NCI-H69 (cell line): ENCODE measurements at places on chromosomes 16 and 17.

GRCh38 chr17:3034578-3034920 is 28.9 kb downstream of the OR1D5 start:
- no peak for DNase-seq

- no peak for DNase-seq
These were observed 80.5 kb downstream of the CYB561 start for GRCh38 chr17:63365366-63366240.

DNA sequence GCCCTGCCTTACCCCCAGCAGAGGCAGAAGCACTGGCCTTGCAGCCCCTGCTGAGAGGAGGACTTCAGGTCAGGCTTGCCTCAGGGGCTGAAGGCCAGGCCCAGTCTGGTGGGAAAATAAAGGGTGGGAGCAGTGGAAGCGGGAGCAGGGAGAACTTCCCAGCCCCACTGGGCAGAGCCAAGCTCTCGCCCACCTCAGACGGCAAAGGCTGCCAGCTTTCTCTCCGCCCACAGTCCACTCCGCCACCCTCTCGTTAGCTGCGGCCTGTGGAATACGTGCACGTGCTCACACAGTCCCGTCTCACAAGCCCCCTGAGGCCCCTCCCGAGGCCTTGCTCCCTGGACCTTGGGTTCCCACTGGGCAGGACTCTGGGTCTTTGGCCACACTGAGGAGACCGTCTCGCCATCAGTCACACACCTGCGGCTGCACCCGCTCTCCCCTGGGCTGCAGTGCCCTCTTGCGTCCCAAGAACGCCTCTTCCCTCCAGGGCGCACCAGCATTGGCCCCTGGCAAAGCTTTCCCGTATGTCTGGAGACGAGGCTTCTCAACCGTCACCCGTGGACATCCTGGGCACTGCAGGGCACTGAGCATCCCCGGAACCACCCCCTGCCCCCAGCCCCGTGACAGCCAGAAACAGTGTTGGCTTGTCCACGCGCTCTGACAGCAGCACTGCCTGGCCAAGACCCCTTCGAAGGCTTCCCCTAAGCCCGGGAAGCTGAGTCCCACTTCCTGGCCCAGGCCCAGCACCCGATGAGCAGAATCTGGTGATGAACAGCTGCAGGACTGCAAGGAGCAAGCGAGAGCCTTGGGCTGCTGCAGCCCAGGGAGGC is 8.3 kb downstream of the MRPL28 start:
- DNase-seq: peak; percentile 79

- DNase-seq: no peak
These were observed 19.3 kb downstream of the TRPV2 start for GRCh38 chr17:16434662-16435061.
